Left kidney (tissue), 8 donors: ENCODE measurements at places on chromosomes 11 and 22. TPM values are rescaled to one million over a fixed set of nuclear protein-coding genes. Genes with fewer than 3 reads are reported as not detected.

DNA sequence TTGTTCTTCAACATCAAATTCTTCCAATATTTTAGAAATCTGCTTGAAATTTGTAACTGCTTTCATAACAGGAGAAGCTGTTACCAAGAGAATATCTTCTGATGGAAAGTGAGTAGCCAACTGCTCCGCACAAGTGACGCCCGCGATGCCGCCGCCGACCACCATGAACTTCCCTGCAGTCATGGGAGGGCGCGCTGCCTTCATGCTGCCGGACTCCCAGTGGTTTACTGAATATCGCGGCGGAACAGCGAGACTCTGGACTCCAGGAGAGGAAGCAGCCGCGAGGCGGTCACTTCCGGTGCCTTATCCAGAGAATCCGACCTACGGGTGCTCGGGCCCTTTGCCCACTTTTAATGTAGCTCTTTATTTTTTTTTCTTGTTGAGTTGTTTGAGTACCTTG is 190.6 kb downstream of the GUCY1A2 start:
- no peak for DNase-seq

- DNase-seq: no peak
Measured at GRCh38 chr11:67606093-67606491, 644 bp upstream of the NDUFV1 start.

DNA sequence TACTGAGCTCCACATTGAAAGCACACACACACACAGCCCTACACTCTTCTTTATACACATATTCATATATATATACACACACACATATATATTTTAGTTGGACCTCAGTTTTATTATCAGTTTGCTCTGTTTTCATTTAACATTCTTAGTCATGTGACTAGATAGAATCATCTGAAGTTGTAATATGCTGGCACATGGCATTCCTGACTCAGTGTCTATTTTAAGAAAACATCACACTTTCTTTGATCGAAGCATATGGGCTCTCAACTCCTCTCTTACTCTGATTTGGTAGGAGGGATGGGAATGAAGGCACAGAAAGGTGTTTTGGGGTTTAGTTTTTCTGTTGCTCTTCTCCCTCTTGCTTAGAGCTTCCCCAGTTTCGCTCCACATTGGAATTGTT is 24.8 kb downstream of the AMOTL1 start:
- DNase-seq: no peak

DNA sequence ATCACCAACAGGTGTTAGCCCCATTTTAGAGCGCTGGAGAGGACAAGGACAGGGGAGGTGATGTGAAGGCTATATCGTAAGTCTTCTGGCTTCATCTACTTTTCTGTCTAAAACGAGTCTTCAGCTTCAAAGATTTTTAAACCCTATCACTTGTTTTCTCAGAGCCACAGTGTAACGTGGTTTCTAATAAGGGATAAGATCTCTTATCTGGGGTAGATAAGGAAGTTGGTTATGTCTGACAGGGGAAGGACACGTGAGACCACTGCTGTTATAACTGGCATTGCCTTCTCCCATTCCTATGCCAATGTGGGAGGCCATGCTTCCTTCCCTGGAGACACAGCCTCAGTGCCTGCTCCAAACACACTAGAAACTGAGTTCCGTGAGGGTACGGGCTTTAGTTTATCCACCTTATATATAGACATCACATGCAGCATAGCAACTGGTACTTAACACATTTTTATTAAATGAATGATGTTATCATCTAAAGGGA is 39.3 kb downstream of the LARGE2 start:
- DNase-seq: no peak

DNA sequence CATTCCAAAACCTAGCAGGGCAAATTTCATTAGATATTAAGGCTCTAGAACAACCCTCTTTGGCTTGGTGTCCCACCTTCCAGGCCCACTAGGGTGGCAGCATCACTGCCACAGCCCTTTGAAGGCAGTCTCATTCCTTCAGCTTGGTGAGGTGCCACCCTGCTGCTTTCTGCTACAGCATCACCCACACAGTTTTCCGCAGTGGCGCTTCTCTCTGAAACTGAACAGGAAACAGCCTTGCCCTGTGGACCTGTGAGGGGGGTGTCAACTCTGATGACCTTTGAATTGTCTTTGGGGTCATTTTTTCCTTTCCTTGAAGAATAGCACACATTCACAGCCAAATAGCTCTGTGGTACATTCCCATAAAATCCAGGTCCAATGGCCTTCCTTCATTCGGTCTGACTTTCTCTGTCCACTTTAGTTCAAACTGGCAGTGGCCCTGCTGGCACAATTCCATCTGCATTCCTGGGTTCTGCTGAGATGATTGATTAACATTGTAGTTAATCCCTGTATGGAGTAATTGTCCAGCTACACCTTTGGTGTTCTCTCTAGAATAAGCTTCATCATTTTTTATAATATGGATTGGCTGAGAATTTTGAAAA is 251.9 kb upstream of the FAT3 start:
- DNase-seq: no peak

- DNase-seq: no peak
Measured at GRCh38 chr11:27310707-27311106, 52.3 kb downstream of the CCDC34 start.

DNA sequence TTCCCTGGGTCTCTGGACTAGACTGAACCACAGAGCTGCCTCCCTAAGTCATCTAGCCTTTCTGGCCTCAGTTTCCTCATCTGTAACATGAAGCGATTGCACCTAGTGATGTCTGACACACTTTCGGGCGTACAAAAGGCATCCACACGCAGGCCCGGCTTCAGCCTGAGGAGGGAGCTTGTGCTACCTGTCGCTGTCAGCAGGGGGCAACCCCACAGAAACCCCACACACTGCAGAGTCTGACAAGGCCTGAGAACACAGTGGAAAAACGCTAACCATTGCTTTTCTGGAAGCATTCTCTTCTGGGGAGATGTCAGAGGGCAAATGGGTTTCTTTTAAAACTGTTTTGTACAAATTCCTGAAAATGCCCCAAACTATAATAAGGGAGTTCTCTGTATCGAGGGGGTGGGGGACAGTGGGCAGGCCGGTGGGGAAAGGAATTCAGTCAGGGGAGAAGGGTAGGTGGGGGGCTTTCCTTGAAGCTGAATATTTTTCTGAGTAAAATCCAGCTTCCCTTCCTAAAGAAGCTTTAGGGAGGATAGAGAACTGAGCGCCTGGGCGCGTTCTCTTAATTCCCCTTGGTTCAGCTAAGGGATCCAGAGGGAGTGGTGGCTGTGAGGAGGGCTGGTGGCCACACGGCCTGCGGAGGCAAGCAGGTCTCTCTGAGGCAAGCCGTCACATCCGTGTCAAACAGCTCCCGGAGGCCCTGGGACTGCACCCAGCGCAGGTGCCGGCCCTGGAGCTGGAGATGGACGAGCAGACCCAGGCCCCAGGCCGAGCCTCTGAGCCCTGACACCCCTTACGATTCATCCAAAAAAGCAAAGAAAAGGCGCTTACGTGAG is 533 bp downstream of the ELF5 start:
- DNase-seq: peak; percentile 28

DNA sequence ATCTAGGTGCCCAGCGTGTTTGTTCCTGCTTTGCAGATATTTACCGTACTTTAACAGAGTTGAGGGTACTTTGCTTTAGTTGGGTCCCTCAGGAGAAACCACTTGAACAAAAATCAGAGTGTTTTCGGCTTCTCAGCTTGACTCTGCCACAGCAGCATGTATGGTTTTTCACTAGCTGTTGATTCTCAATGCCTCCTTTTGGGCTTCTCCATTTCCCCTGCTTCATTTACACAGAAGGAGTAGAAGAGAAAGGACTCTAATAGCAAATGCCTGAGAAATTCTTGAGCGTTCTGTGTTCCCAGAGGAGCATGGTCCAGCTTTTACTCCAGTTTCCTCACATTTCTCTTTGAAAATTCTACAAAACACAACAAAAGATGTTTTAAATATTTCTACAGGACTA is 252.1 kb upstream of the CCDC179 start:
- no peak for DNase-seq

GRCh38 chr11:67469508-67469811 is 409 bp upstream of the TMEM134 start:
- no peak for DNase-seq

GRCh38 chr11:57751676-57752253 is at the start of gene BTBD18:
TSS of gene BTBD18 (minus strand) at chr11:57751819. CDS start at chr11:57751188, 631 bp downstream.
- no peak for DNase-seq

DNA sequence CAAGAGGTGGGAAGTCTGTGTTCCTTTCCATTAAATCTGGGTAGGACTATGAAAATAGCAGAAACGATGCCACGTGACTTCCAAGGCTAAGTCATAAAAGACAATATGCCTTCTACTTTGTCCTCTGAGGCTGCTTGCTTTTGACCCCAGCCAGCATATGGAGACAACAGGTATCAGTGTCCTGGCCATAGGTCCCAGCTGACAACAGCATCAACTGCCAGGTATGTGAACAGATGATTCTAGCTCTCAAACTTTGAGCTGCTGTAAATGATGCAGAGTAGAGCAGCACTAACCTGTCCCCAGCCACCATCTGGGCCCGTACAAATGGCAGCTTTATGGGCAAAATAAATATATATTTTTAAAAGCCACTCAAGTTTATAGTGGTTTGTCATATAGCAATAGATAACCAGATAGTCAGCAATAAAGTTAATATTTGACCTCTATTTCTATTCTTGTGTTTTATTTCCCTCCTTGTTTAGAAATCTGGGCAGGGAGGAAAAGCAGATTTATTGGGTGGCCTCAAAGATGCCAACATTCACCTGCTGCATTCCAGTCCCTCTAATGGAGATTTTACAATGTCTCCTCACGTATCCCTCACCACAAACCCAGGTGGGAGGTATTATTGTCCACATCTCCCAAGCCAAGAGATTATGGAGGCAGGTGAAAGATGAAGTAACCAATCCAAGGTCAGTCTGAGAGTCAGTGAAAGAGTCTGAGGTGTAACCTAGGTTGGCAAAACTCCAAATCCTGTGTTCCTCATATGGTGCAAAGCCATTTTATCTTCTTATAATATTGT is 209.6 kb upstream of the LARGE1 start:
- no peak for DNase-seq

- no peak for DNase-seq
Measured at GRCh38 chr11:7572001-7572712, 58.4 kb downstream of the PPFIBP2 start.

- DNase-seq: no peak
Measured at GRCh38 chr11:86999859-87000753, 37.6 kb upstream of the TMEM135 start.

GRCh38 chr11:88555018-88555828 is 217.7 kb upstream of the CTSC start:
- DNase-seq: peak; percentile 61

DNA sequence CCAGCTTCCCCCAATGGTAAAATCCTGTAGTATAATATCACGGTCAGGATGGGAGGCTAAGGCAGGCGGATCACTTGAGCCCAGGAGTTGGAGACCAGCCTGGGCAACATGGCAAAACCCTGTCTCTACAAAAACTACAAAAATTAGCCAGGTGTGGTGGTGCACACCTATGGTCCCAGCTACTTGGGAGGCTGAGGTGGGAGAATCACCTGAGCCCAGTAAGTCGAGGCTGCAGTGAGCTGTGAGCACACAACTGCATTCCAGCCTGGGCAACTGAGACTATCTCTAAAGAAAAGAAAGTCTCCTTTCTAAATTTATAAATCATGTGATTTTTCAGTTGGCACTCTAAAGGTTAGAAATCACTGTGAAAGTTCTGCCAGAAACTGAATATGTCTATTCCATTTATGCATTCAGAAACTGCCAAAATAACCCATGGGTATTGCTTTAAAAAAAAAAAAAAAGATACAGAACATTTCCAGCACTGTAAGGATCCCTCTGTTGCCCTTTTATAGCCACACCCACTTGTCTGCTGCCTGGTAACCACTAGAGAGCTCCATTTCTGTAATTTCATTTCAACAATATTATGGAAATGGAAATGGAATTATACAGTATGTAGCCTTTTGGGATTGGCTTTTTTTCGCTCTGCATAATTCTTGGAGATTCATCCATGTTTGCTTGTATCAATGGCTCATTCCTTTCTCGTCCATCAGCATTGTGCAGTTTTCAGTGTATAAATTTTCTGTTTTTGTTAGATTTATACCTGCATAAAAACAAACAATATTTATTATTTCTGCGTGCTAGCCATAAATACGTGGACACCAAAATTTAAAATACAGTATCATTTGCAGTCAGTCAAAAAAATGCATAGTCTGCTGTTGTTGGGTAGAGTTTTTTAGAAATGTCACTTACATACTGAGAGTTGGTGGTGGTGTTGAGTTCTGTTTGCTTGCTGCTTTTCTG is 9.4 kb downstream of the CDC45 start:
- no peak for DNase-seq

GRCh38 chr11:8070417-8071115 is 10.4 kb upstream of the TUB start:
- DNase-seq: no peak

DNA sequence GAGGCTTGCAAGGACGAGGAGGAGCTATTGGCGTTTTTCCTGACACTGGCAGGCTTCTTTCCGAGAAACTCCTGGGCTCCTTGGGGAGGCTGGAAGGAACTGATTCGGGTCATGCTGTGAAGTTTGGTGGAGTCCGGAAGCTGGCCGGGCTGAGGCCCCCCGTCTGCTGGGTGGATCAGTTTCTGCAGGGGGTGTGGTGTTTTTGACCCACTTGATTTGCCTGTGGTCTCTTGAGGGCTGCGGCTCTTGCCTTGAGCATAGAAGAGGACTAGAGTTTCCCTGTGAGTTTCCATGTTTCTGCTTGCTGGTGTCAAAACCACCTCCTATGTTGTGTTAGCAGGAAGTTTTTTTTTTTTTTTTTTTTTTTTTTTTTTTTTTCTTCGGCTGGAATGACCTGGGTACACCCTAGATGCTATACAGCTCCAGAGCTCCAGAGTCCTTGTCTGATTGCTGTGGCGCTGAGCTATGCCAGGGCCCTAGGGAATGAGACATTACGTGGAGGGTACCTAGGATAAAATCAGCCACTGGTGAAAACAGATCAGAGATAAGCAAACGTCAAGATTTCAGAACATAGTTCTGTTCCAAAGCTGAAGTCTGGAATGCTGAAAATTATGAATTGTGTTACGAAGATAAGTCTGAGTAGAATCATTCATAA is 728 bp downstream of the TBC1D22A start:
- no peak for DNase-seq

GRCh38 chr11:83116015-83116641 is 40.8 kb upstream of the PCF11 start:
- DNase-seq: no peak

GRCh38 chr11:82902880-82903279 is 1.3 kb downstream of the DDIAS start:
- DNase-seq: no peak

GRCh38 chr11:10993186-10993585 is 135.3 kb upstream of the ZBED5 start:
- no peak for DNase-seq

GRCh38 chr22:29704528-29705285 is 15.1 kb upstream of the CABP7 start:
- DNase-seq: peak; percentile 49

TEX12 gene
- 0.52 TPM for polyA plus RNA-seq

OR51E2 gene
- polyA plus RNA-seq: 1.3 TPM

CRYBA4 gene
- not detected for polyA plus RNA-seq

ANKK1 gene
- polyA plus RNA-seq: 0.60 TPM

PLAAT5 gene
- 0.50 TPM for polyA plus RNA-seq

OR51B4 gene
- polyA plus RNA-seq: 0.35 TPM

SLC35F2 gene
- polyA plus RNA-seq: 21.1 TPM

SYT8 gene
- 0.18 TPM for polyA plus RNA-seq

PLAAT2 gene
- 0.88 TPM for polyA plus RNA-seq

NPAS4 gene
- polyA plus RNA-seq: 0.55 TPM
